DMS79 (cell line): ENCODE measurements at places on chromosomes 6 and 20.

DNA sequence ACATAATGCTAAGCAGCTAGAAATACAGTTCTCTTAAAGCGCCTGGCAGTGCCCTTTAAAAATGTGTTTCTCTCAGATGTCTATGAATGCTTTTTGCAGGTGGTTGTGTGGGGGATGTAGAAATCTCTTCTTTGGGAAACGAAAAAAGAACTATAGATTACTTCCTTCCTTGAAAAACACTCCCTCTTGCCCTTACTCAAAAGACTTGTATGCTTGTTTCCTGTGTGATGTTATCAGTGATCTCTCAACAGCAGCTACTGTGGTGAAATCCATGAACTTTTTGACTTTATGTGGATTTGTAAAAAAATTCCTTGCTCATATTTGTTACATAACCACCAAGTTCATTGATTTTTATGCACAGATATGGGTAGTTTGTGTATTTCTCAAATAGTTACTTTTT lies 916.5 kb downstream of the QKI start:
- DNase-seq = no peak

GRCh38 chr6:26318459-26319404 lies 46.3 kb upstream of the BTN3A2 start:
- no peak for DNase-seq

- DNase-seq = no peak
Measured at GRCh38 chr20:48175261-48175660, 390.0 kb upstream of the SULF2 start.

DNA sequence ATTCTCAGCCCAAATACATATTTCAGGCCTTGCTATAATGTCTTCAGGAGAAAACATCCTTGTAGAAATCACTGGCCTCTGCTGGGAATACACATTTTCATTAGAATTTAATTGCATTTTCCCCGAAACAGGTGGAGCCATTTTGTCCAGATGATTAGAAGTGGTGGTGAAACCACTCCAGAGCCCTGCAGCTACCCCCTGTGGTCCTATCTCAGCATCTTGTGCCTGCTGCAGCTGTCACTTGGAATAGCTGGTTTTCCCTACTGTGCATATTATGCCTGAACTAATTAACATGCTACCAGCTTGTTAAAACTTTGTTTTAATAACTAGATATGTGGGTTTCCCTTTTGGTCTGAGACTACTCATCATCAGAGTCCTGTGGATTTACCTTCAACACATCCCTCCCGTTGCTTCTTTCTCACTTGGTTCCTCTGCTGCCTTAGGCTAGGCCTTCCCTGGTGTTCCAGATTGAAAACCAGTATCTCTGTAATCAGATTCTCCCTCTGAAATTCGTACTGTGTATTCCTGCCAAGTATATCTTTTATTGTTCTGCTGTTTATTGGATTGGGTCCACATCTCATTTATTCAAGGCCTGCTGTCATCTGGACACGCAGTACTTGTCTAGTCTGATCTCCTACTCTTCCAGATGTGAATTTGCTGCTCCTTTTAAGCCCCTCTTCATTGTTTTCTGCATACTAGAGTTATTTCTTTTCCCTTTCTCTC lies 15.2 kb downstream of the DNAH8 start:
- no peak for DNase-seq

DNA sequence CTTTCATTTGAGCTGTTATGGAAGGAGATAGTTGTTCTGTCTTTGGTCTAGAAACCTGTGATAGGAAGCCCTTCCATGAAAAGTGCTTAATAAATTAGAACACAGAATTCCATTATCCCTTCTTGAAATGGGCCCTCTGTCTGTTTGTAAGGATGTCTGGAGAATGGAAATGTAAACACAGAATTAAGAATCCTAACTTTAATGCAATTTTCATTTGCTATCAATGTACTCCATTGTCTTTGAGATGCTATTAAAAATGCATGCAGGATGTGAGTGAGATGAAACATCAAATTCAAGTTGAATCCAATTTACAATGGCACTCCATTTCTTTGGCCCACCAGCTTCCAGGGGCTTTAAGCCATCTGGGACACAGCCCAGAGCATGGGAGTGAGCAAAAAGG lies 13.9 kb upstream of the AARS2 start:
- no peak for DNase-seq
